ENCODE measurements at places on chromosomes 3 and 15.

DNA sequence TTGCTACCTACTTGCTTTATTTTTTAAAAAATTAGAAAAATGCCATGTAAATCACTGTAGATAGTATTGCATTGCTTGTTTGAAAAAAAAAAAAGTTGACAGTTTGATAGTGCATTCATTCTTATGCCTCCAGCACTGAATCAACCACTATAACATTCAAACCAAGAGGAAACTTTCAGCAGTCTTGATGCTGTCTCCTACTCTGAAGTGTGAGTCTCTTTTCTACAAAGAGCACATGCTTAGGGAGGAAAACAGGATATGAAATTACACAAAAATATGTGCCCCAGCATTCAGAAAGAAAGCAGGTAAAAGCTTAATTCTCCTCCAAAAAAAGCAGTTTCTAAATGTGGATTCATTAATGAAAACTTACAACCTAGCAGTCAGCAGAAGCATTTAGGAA lies 78.3 kb downstream of the ZBTB20 start:
- no peak for DNase-seq

GRCh38 chr3:194083637-194084224 lies 52.2 kb upstream of the HES1 start:
- DNase-seq: no peak

DNA sequence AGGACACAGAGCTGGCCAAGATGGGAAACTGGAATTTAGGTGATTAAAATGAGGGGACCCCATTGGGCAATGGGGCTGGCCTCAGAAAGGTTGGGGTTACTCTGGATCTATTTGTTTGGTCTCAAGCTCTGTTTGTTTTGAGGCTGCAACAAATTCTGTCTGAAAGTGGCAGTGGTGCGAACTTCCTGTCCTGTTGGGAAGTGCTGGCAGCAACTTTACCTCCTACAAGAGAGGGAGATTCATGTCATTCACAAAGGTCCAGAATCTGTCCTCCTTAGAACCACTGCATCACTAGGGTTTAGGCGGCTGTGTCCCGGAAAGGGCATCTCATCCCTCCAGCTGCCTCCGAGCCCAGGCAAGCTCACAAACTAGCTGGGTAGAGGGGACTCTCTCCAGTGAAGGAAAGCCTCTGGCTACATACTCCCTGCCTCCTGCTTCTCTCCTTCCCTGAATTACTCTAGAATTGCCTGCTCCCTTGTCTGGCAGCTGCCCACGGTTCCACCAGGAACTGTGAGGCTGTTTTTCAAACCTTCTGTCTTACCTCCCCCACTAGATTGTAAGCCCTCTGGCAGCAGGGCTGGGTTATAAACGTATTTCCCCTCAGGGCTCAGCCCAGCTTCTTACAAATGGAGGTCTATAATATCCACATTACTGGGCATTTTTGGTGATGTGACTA lies 23.6 kb downstream of the MEGF11 start:
- no peak for DNase-seq

GRCh38 chr3:30044515-30044914 lies 561.9 kb upstream of the TGFBR2 start:
- no peak for DNase-seq

- DNase-seq: no peak
Observed at GRCh38 chr3:65607101-65607500, 431.6 kb downstream of the MAGI1 start.

DNA sequence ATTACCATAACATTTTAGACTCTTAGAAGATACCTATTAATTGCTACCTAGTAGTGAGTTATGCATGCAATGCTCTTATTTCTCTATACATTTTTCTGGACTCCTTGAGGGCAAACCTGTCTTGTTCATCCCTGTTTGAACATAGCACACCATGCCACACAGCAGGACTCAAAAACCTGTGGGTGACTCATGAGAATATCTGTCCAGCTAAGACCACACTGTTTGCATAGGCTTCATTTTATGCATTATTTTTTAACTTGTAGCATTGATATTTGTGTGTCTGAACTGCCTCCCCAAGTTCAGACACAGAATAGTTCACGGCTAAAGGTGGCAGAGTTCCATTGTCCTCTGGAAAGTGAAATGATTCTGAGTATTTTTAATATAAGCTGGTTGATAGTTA lies 1.8 kb downstream of the LMCD1 start:
- DNase-seq: no peak

- no peak for DNase-seq
Observed at GRCh38 chr3:177338697-177339219, 141.5 kb upstream of the TBL1XR1 start.

GRCh38 chr3:181358060-181358459 lies 353.7 kb upstream of the SOX2 start:
- no peak for DNase-seq

GRCh38 chr15:86654501-86654900 lies 574.8 kb downstream of the AGBL1 start:
- DNase-seq: no peak

DNA sequence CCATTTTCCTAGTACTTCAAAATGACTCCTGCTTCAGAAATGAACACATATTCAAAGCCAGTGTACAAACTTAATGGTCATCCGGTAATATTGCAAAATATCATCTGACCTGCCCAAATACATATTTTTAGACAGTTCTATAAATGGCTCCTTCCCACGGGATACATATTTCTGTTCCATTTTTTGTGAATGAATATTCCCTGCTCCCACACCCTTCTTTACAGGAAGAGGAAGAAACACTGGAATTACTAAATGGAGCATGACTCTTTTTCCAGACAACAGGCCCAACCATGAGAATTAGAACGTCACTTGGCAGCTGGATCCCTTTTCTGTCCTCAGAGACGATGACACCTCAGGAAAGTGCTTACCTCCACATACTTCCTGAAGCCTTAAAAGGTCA lies 38.0 kb upstream of the CBLB start:
- DNase-seq: no peak

DNA sequence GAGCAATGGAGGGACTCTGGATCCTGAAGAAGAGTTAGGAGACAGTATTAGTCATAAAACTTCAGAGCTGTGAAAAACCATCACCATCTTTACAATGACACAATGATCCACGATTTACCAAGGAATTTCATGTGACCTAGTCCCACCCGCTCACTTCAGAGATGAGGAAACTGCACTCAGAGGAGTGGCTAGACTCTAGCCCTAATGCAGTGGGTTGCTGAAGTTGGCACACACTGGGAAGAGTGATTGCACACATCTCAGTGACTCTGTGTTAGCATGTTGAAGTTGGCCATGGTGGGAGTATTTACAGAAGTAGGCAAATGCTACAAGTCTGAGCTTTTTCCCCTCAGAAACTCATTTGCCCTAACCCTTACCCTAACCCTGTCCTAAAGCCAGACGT lies 35.2 kb upstream of the SPATA12 start:
- no peak for DNase-seq

DNA sequence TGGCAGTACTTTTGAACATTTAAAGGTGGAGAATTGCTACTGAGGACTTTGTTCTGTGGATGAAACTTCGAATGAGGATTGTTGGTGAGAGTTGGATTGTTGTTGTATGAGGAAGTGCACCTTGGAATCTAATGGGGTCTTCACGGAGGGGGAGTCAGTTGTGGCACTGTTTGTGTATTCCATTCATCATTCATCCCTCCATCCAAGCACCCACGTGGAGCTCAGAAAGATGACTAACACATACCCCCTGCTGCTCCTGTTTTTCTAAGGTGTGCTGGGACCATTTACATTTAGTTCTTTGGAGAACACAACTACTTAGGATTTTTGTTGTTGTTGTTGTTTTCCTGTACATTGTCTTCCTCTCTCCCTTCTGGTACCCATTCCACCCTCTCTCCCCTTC lies 122.6 kb downstream of the IGF1R start:
- no peak for DNase-seq

GRCh38 chr15:22263738-22264137 lies 183.4 kb downstream of the OR4M2 start:
- no peak for DNase-seq

DNA sequence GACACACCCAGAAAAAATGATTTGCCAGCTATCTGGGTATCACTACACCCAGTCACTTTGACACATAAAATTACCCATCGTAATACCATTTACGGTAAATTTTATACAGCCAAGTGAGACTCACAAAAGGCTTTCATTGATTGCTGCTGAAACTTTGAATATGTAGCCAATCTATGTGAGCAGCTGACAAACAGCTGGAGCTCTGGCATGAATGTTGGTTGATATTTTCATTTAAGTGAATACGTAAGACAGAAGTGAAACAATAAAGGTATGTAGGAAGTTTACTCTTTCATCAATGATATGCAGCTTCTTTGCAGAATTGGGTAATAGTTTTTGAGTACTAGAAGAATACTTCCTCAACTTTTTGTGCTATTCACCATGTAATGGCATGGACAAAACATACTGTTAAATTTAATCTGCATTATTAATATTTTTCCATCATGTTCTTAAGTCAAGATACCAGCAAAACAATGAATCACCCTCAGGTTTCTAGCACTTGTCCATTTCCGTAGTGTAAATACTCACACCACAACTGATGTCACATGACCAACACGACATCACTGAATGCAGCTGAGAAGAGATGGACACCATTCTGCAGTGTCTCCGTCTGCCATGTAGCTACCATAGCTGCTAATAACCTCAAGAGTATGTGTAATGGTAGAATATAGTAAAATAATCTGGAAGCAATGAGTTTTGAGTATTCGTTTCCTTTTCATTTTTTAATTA lies 205.9 kb upstream of the HES1 start:
- DNase-seq: no peak

GRCh38 chr15:31782951-31783350 lies 247.4 kb upstream of the CHRNA7 start:
- DNase-seq: no peak

GRCh38 chr3:196920733-196921132 lies 21.6 kb downstream of the NCBP2 start:
- DNase-seq: no peak

DNA sequence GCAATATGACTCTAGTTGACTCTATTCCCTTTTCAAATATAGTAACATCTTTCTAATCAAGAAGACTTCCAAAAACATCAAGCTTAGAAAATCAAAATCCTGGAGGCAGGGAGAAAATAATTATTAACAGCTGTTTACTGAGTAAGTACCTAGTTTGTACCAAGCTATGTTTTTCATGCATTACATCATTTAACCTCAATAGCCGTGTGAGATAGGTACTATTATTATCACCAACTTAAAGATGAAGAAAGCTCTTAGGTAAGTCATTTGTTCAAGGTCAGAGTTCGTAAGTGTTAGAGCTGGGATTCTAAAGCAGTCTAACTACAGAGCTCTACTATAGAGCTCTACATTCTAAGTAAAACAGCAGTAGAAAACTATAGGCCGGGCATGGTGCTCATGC lies 41.6 kb downstream of the GSK3B start:
- no peak for DNase-seq

DNA sequence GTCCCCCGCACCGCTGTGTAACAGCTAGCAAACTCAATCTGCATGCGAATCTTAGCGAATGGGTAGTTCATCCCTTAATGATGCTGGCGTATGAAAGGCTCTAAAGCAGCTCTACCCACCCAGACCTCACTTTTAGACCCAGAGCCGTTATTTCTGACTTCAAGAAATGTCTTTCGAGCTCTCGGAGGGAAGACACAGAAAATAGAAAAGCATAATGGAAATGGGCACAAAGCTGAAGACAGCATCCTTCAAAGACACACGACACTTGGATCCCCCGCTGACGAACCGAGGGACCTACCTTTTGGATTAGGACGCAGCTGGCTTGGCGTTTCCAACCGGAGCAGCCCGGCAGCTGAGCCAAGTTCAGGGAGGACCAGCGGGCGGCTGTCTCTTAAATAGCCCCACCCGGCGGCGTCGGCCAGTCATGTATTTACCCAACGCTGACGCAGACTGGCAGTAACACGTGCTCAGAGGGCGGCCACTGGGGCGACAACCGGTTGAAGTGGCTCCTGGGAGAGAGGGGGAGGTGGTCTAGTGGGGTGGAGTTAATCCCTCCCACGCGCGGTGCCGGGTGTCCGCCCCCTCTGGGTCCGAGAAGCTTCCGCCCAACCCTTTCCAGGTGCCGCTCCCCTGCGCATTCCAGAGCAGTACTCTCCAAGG lies 1.5 kb downstream of the CCK start:
- DNase-seq: no peak

DNA sequence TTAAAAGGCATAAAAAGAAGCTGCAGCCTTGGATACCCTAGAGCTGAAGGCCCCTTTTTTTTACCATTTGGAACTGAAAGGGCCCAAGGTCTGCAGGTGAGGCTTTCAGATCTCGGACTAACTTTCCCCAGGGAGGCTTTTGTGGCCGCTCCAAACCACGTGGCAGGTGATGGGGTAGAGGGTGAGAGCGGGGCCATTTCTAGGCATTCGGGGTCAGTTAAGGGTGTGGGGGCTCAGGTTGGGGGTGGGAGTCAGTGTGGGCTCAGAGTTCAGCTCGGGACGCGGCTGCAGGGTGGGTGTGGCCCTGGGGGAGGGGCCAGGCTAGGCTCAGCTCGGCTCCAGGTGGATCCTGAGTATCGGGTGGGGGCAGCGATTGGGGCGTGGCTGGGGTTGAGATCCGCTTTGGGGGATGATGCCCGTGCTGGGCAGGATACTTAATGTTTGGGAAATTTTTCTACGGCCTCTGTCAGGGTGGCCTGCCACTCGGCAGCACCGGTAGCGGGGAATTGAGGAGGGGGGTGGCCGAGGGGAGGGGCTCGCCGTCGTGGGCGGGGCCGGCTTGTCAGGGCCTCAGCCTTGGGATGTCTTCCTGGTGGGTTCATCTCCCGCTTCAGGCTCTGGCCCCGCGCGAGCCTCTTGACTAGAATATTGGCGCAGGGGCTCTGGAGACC lies 2.5 kb downstream of the KLF13 start:
- DNase-seq: no peak

- no peak for DNase-seq
Observed at GRCh38 chr3:124707656-124708062, 22.6 kb upstream of the UMPS start.

GRCh38 chr15:70025413-70026296 lies 72.1 kb downstream of the TLE3 start:
- no peak for DNase-seq

GRCh38 chr3:11907667-11908660 lies 61.3 kb upstream of the TAMM41 start:
- DNase-seq: no peak

GRCh38 chr3:101732240-101732641 lies 7.8 kb downstream of the CEP97 start:
- DNase-seq: no peak

DNA sequence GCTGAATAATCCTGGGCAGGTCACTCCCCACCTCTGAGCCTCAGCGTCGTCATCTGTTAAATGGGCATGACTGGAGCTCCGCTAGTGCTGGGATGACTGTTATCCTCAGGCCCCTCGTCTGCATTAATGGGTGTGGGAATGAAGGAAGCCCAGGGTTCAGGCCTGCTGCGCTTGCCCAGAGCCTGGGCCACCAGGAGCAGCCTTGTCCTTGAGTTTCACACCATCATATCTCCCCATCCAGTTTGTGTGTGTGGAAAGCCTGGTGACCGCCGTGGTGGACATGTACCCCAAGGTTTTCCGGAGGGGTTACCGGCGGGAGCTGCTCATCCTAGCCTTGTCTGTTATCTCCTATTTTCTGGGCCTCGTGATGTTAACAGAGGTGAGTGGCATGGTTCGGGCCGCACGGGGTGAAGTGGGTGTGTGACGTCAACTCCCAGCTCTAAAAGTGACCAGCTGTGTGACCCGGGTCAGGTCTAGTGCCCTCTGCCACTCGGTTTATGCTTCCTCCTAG lies 63.5 kb upstream of the SLC6A1 start:
- no peak for DNase-seq

Measured in GM12864 (cell line).